LNCaP clone FGC (cell line): ENCODE measurements at places on chromosomes 4 and X.
A peak's percentile ranks its signal among the peaks of the same experiment; 100 is the strongest.

DNA sequence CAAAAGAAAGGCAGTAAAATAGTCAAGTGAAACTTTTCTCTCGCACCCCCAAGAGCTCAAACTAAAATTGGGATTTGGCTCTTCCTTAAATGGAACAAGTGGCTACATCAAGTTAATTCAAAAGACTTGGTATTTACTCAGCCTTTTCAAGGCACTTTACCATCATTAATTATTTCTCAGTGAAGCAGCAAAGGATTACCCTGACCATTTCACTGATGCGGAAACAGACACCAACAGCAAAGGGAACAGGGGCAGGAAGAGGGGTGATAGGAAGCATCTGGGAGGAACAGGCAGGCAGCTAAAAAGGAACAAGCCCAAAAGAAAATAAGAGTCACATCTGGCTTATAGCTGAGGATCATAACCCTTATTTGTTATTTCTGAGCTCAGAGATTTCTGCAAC is 2.7 kb downstream of the SCML2 start:
- no peak for DNase-seq

GRCh38 chr4:169236873-169237626 is 33.7 kb downstream of the SH3RF1 start:
- DNase-seq, result peak; percentile 98

GRCh38 chrX:78769101-78769755 is 21.7 kb downstream of the LPAR4 start:
- no peak for DNase-seq

DNA sequence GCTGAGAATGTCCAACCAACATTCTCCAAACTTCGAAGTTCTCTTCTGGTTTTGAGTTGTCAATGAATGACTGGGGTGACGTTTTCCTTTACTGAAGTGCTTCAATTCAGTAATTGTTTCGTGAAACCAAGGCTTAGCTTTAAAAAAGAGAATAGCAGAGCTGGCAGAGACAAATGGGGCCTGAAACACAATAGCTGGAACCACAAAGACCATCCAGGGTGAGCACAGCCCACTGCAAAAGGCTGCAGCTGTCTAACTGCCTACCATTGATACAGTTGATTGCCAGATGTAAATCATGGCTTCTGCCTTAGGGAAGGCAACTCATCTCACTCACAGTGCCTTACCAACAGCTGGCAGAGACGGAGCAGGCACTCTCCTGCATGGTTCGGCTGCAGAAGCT is 78.7 kb upstream of the ZNF518B start:
- DNase-seq, result no peak

DNA sequence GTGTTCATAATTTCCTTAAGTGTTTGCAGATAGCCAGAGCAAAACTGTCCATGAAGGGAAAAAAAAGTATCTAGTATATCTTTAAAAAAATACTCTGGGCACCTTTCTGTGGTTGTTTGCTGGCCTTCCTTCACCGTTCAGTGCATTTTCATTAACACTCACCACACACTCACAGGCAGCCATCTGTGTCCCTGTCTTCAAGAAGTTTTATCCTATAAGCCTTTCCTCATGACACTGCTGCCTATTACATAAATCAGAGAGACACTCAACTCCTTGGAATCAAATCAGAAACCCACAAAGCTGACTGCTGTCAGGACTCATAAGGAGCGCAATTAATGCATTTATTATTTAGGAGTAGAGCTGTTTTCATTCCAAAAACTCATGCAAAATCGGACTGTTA is 1720.2 kb downstream of the PCDH7 start:
- DNase-seq, result no peak
